ENCODE measurements at places on chromosomes 7 and 10.

GRCh38 chr10:60314069-60314940 lies 75.4 kb downstream of the ANK3 start:
- DNase-seq: no peak

GRCh38 chr7:14218338-14218737 lies 228.9 kb upstream of the ETV1 start:
- no peak for DNase-seq

- no peak for DNase-seq
These were observed 13.8 kb upstream of the GATA3 start for GRCh38 chr10:8040651-8041050.

DNA sequence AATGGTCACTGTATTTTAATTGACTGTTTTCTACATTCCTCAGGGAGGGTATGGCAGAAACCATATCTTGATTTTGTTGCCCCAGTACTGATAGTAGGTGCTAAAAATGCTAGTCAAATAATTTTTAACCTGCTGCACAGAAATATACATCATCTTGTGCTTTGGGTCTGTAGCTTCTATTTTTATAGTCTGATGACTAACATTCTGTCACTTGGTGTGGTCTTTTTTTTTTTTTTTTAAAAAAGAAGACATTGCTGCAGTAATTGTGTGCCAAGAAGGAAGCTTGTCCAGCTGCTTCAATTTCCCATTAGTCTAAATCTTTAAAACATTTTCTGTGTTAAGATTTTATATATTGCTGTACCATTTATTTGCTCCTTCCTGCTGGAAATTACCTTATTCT lies 83.6 kb downstream of the ICA1 start:
- DNase-seq: no peak

DNA sequence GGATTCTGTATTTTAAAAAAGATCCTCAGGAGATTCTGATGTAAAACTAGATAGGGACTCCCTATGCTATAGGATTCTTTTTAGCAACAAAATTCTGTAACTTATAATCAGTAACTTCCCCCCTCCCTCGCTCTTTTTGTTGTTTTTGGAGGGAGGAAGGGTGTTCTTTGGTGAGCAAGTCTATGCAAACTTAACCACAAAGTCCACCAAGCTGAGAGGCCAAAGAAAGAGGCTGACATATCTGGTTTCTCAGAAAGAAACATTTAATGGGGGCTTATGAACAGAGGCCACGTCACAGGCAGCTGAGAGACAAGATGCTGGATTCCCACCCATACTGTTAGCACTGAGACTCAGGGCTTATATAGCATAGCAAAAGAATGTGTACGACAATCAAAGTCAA lies 14.3 kb upstream of the ABCB5 start:
- no peak for DNase-seq

DNA sequence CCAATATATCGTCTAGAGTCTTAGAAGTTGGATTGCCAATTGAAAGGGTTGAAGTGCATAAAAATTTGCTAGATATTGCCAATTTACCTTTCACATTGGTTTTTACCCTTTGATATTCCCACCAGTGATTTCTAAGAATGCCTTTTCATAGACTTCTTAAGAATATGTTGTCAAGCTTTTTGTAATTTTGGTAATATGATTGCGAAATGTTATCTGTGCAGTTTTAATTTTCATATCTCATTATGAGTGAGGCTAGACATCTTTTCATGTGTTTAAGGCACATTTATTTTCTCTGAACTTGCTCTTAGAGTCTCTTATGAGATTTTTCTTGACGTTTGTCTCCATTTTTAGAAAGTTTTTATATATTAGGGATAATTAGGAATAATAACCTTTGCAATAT lies 567.2 kb downstream of the CCSER2 start:
- no peak for DNase-seq

DNA sequence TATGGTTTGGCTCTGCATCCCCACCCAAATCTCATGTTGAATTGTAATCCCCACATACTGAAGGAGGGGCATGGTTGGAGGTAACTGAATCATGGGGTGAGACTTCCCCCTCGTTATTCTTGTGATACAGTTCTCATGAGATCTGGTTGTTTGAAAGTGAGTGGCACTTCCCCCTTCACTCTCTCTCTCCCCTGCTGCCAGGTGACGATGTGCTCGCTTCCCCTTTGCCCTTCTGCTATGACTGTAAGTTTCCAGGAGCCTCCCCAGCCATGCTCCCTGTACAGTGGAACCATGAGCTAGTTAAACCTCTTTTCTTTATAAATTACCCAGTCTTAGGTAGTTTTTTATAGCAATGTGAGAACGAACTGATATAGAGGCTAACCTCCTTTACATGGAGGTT lies 16.6 kb downstream of the PLPP4 start:
- DNase-seq: no peak

DNA sequence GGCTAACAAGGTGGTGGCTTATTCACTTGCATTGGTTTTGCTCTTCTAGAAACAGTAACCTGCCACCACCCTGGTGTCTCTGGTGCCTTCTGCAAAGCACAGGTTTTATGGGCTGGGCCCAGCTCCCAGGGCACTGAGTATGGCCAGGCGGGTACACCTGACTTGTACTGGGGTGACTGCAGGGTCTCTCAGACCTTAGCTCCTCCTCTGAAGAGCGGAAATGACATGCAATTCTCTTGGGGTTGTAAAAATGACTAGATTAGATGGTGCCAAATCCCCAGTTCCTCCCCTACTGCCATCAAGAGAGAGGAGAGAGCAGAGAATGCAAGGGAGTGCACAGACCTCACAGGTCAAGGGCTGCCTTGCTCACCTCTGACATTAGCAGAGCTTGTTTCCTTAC lies 14.7 kb downstream of the ESYT2 start:
- DNase-seq: no peak

- DNase-seq: no peak
These were observed 50.3 kb upstream of the MACC1 start for GRCh38 chr7:20267482-20267881.

All from stimulated activated CD4-positive, alpha-beta T cell treated with anti-CD3 and anti-CD28 coated beads, TNF-alpha, amount 100 ng/mL, for 24 hours (primary cell).